Right hindlimb (tissue), 1 donor: ENCODE measurements at places on chromosomes 12 and 14.

GRCh38 chr12:3170423-3171194, 93.4 kb downstream of the TSPAN9 start:
- DNase-seq, result no peak

- no peak for DNase-seq
These were observed 31.7 kb upstream of the HDAC7 start for GRCh38 chr12:47851303-47851952.

GRCh38 chr14:68623826-68624225, 169.0 kb downstream of the ZFP36L1 start:
- no peak for DNase-seq

DNA sequence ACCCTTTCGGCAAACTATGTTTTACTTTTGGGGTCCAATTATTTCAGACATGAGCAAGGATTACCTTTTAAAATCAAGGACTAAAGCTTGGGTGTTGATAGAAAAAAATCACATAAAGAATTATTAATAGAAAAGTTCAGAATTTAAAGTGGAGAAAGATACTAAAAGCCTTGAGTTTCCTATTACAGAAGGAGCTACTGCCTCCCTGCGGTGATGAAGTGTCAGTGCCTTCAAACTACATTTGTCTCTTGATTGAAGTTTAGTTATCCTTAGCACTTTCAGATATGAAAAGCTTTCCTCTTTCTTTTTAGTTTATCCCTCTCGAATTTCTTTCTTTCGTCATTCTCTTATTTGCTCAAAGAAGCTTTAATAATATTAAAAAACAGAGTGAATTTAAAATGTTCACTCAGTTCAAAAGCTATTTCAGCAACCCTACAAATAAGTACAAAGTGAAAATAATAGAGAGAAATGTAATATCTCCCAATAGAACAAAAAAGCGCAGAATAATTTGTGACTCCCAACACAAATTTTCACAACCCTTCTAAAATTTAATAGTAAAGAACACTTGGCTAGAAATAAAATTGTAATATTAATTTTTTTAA, 87.6 kb downstream of the SEC23A start:
- DNase-seq, result no peak

- DNase-seq, result no peak
These were observed 13.4 kb upstream of the KRAS start for GRCh38 chr12:25264114-25264513.

GRCh38 chr12:52006726-52007157, at the start of gene TAMALIN:
Gene TAMALIN, plus strand, starts transcription at chr12:52006946. Its CDS starts 74 bp downstream, at chr12:52007020.
- peak; percentile 90 for DNase-seq

- no peak for DNase-seq
These were observed 15.9 kb downstream of the CFAP251 start for GRCh38 chr12:121934309-121934664.

GRCh38 chr12:68268967-68269366, 15.6 kb upstream of the IL22 start:
- DNase-seq, result no peak

GRCh38 chr14:55641290-55641689, 61.3 kb downstream of the KTN1 start:
- DNase-seq, result no peak

- DNase-seq, result peak; percentile 97
These were observed at the start of gene AJUBA for GRCh38 chr14:22982477-22983245. Gene AJUBA, minus strand, starts transcription at chr14:22982551. Its CDS starts 285 bp downstream, at chr14:22982266.

DNA sequence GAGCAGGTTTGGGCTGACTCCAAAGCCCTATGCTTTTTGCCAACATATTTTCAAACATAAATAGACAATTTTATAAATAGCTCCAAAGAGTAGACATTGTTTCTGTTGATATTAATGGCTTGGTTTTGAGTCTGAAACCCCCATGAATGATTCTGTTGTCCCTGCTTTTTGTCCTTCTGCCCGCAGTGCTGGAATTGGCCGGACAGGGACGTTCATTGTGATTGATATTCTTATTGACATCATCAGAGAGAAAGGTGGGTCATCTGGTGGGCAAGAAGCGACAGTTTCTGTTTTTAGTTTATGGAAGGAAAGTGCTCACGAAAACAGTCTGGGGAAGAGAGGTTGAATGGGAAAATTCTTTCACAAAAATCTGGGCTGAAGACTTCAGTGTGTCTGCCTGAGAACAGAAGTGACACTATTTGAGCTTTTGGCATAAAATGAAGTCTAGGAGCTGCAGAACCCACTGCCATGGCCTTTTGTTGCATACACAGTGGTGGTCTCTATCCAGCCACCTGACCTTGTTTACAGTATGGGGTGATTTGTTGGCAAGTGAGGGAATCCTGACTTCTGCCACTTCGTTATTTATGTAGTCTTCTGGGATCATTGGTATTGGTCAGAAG, 69.6 kb downstream of the PTPN11 start:
- DNase-seq, result no peak

DNA sequence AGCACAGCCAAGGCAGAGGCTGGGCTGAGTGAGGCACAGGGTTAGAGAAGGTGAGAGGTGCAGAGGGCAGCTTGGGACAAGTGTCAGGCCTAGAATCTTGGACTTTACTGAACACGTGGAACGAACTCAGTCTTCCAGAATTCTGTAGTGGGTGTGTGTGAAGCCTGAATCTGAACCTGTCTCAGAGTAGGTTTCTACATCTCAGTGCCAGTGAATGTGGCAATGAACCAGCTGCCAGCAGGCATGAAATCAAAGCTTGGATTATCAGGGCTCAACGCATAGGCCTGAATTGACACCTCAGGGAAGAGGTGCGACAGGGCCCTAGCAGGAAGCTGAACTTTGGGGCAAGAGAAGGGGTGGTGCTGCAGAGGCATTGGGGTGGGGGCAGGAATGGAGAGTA, 104.6 kb downstream of the SAMD4A start:
- DNase-seq, result no peak

- DNase-seq, result no peak
These were observed 267.7 kb downstream of the KCNH5 start for GRCh38 chr14:62777510-62777909.

DNA sequence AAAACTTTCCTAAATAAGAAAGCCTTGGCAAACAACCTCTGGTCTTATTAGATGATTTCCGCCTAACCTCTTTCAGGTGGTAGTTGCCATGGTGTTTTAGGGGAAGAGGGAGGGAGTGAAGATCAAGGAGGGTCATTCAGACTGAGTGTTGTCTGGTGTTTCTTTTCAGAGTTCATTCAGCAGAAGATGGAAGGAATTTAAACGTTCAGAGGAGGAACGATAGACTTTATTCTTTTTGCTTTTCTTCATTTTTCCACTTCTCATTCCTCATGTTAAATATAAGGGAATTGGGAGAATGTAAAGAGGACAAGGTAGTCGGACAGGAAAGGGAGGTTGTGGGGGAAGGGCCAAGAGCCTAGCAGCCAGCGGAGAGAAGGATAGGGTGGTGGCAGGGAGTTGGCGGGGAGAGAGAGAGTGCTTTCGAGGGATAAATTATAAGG, 17.4 kb upstream of the SALL2 start:
- DNase-seq, result no peak

GRCh38 chr12:113884392-113884791, 81.7 kb downstream of the RBM19 start:
- no peak for DNase-seq

DNA sequence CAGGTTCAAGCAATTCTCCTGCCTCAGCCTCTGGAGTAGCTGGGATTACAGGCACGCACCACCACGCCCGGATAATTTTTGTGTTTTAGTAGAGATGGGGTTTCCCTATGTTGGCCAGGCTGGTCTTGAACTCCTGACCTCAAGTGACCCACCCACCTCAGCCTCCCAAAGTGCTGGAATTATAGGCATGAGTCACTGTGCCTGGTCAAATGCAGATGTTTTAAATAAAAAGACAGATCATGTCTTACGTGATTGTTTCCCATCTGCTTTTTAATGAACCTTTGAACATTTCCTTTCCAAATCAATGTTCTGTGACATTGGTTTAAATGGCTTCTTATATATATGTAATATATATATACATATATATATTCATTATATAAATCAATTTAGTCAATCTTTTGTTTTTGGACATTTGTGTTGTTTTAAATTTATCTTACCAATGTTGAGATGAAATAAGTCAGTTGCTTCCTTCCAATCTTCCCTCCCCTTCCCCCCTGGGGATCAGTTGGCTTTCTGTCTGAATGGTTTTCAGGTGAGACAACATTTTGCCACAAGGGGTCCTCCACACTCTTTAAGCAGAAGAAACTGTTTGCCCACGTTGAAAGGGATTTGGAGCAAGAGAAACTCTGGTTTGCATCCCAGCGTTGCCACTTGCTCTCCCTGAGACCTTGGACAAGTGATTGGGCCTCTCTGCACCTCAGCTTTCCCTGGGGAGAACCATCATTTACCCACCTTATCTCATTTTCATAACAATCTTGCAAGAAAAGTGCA, 47.6 kb upstream of the RBM19 start:
- peak; percentile 17 for DNase-seq

DNA sequence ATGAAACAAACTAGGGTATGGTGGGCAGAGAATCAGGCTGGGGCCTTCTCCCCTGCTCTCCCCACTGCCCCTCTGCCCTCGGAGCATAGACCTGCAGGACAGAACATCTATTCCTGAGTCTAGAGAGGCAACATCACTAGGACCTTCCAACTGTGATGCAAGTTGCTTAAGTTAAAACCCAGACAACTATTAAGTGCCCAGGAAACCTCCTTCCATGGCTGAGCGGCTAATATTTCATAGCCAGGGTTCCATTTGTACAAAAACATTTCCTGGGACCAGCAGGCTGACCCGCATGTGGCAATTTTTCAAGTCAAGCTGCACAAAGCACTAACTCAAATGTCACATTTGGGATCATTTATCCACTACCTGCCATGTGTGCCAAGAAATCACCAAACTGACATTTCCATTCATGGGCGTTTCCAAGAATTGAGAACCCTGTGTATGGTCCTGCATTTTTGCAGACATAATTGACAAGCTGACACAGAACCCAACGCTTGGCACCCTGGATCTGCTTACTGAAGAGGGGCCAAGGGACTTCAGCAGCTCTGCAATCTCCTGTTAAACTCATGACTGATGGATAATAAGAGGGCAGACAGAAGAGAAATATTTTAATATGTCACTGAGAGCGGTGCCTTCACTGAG, 32.7 kb downstream of the NT5DC3 start:
- no peak for DNase-seq

DNA sequence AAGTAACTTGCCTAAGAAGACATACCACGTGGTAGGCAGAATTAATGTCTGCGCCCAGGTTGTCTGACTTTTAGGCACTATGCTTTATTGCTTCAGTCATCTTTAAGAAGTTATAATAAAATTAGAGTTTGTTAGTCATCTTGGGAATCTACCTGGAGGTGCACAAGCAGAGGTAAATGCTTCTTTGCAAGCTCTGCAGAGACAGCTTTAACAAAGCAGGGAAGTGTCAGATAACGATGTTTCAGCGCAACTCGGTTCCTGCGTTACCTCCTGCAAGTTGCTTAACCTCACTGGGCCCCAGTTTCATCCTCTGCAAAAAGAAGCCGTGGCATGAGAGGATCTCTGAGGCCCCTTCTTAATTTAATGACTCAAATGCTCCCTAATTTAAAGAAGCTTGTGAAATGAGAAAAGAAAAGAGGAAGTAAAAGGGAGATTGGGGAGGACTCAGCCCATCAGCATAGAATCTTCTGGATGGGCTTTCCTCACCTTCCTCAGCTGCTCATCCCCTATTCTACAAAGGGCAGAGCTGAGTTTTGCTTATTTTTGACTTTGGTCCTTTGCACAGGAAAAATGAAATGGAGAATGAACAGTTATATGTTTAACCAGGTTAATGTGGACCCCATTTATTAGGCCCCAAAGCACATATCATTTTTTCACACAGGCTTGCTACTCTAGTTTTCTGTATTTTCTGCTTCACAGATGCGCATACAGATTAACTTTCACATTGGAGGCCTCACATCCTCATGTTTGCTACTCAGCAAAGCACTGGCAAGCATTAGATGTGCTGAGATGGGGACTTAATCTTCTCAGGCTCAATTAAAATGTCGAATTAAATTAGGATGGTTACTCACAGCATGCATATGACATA, 5.1 kb downstream of the ARHGDIB start:
- no peak for DNase-seq

- peak; percentile 54 for DNase-seq
These were observed at the start of gene HHIPL1 for GRCh38 chr14:99644723-99645544. Gene HHIPL1, plus strand, starts transcription at chr14:99645129. Its CDS starts 79 bp downstream, at chr14:99645208.

- no peak for DNase-seq
These were observed 1702.6 kb upstream of the FLRT2 start for GRCh38 chr14:83827383-83827782.

GRCh38 chr14:93936245-93936644, 9.1 kb downstream of the FAM181A start:
- DNase-seq, result no peak

- no peak for DNase-seq
These were observed 29.8 kb downstream of the FNTB start for GRCh38 chr14:65016471-65016870.

DNA sequence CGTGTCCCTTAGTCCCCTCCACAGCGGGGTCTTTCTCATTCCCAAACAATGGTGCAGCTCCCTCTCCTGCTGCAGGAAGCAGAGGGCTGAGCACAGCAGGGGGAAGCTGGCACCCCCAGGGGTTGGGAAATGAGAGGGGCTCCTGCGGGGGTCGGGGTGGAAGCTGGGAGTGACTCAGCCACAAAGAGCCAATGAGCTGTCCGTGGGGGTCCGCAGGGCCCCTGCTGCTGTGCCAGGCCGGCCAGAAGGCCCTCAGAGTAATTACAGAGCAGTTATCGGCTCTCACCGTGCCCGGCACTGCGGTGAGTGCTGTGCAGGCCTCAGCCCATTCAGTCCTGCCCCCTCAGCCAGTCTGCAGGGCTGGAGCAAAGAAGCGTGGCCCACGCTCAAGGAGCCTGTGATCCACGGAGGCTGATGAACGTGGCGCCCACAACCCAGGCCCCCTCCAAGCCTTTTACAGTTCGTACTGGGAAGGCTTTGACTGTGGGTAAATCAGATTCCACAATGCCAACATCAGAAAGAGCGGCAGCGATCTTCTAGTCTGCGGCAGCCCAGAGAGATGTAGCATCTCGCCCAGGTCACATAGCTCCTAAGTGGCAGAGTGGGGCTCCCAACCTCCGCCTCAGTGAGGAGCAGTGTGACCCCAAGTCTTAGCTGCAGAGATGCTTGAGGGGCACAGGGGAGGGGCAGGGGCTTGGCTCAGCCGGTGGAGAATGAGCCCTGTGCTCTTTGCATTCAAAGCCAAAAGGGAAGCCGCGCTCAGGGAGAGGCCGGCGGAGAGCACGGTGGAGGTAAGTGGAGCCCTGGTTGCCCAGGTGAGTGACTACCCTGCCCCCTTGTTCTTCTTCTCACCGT, 43.4 kb downstream of the SLC6A12 start:
- DNase-seq, result no peak

- DNase-seq, result no peak
These were observed 34.3 kb upstream of the SLC38A1 start for GRCh38 chr12:46303039-46303666.

GRCh38 chr14:104878582-104878981, 13.5 kb downstream of the CEP170B start:
- peak; percentile 18 for DNase-seq

DNA sequence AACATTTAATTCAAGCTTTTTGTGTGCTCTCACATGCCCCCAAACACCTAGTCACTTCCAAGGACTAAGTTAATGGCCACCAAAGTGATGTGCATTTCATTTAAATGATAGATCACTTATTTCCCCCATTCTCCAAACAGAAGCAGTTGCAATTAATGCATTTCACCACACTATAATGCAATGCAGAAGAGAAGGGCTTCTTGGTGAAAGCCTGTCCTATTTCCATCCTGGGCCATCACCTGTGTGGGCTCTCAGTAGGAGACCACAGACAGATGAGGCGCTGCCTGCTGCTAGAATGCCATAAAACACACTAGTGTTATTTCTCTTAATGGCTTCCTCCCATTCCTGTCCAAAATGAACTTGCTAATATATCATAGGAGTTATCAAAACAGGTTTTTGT, 151.2 kb downstream of the GPR65 start:
- no peak for DNase-seq

GRCh38 chr14:95323917-95324316, 4.2 kb upstream of the CLMN start:
- DNase-seq, result no peak
